ENCODE measurements at places on chromosomes 7 and 10. TPM values are rescaled to one million over a fixed set of nuclear protein-coding genes. Genes with fewer than 3 reads are reported as not detected.

GRCh38 chr7:4132221-4132620 lies 549.9 kb upstream of the FOXK1 start:
- DNase-seq, result no peak

- DNase-seq, result no peak
Measured at GRCh38 chr10:25666276-25666675, 267.8 kb upstream of the MYO3A start.

GRCh38 chr10:132106431-132106830 lies 40.7 kb downstream of the JAKMIP3 start:
- no peak for DNase-seq

DNA sequence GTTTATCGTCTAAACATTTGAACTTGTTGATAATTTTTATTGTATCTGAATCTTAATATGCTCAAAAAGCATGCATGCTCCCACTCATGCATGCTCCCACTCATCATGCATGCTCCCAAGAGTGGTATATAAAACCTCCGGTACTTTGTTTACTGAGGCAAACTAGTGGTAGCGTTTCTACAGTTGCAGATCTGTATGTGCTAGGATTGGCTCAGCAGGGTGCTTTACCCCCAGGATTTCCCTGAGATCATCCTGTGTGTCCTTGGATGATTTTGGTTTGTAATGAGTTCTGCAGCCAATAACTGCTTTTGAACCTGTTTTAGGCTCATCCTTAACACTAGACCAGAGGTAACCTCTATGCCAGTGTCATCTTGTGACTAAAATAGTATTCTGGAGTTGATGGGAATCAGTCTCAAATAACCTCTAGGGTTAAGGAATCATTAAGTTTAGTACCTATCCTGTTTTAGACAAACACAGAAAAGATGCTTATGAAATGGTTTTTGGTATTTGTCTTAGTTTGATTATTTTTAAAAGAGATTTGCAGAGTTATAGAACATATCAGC lies 40.4 kb downstream of the PHTF2 start:
- DNase-seq, result no peak

GRCh38 chr7:97851683-97852082 lies 20.5 kb downstream of the ASNS start:
- no peak for DNase-seq

DNA sequence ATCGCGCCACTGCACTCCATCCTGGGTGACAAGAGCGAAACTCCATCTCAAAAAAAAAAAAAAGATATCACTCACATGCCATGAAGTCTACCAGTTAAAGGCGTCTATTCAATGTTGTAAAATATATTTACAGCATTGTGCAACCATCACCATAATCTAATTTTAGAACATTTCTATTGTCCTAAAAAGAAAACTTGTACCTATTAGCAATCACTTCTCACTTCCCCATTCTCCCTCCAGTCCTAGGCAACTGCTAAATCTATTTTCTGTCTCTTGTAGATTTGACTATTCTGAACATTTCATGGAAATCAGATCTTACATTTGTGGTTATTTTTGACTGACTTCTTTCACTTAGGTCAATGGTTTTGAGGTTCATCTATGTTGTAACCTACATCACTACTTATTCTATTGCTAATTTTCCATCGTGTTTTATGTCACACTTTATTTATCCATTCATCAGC lies 25.2 kb upstream of the OTUD1 start:
- DNase-seq, result no peak

- no peak for DNase-seq
Measured at GRCh38 chr7:33986451-33986850, 81.1 kb downstream of the BMPER start.

- DNase-seq, result no peak
Measured at GRCh38 chr7:136605532-136606329, 262.7 kb upstream of the CHRM2 start.

DNA sequence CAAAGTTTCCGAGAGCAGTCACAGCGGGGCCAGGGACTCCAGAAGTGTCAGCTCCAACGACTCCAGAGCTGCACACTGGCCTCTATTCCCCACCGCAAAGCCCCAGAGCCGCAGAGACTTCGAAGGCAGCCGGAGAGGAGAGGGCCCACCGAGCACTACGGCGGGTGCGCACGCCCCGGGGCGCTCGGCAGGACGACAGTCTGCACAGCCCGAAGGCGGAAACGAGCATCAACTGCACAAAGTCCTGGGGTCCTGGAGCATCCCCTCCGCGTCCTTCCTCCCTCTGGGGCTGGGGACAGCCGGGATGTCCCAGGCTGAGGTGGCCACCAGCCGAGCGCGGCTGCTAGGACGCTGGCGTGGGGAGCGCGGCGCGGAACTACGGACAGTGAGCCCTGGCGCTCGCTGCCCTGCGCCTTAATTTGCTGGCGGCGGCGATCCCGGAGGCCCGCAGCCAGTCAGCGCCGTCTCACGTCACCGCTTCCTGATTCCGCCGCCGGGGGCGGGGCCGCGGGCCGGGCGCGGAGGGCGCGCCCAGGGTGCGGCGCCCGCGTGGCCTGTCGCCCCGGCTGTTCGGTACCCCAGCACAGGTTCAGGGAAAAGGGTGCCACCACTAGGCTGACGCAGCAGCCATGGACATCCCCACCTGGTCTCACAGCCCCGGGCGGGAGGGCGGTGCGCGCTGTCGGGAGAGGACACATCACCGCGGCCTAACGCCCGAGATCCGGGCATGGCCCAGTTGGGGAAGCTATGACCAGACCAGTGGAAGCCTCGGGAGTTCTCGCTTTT lies at the start of gene TBX20:
TSS of gene TBX20 (minus strand) at position 391 of the 786 bp plus-strand sequence. CDS start 480 bp downstream, outside the sequence.
- DNase-seq, result peak; percentile 31

DNA sequence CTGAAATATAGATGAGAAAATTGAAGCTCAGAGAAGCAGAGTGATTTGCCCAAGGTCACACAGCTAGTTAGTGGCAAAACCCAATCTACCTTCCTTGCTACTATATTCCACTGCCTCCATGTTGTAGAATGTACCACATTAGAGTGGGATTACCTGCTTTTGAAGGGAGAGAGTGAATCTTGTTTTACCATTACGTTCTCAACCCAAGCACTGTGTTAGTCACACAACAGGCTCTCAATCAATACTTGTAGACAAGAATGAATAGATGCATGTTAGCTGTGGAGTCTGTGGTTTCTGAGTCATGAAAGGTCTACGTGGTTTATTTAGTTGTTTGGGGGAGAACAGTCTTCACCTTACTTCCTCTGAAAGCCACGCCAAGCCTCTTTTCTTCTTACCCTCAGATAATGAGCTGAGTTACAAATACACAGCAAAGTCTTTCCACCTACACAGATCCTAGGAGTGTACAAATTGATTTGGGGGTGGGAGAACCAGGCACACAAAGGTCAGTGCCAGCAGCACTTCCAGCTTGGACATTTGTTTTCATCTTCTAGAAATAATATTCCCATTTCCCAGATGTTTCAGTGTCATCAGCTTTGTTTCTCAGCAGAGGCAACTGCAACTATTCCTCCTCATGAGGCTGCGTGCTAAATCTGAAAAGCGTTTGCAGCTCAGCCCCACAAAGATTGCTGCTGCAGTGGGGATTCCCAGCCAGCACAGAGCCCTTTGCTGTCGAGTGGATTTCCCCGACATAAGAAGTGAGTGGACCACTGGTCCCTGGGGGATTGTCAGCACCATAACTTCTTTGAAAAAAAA lies 71.5 kb upstream of the ADO start:
- DNase-seq, result no peak

DNA sequence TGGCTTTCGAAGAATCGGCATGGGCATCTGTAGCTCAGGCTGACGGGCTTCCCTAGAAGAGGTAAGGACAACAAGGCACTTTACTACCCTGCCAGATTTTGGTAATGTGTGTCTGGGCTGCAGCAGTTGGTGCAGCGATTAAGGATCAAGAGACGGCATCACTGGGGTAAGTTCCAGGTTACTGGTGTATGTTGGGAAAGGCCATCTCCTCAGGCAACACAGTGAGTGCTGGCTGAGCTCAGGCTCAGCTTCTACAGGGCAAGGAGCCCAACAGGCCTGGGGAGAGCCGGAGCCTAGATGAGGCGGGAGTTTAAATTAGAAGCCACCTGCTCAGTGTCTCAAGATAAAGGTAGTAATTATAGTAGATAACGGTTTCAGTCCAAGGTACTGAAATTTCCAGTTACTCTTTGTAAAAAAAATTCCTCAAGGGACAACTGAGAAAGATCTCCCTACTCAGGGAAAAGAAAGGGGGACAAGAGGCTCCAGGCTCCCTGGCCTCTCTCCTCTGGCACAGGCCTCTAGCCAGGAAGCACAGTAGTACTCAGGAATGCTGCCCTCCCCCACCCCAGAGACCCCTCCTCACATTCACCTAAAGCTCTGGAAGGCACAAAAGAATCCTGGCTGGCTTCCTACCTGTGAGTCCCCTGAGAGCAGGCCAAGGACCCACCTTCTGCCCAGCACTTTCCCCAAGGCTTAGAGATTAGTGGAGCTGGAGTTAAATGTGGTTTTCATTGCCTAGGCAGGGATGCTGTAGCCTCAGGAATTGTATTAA lies 3.9 kb downstream of the CXCL12 start:
- no peak for DNase-seq

DNA sequence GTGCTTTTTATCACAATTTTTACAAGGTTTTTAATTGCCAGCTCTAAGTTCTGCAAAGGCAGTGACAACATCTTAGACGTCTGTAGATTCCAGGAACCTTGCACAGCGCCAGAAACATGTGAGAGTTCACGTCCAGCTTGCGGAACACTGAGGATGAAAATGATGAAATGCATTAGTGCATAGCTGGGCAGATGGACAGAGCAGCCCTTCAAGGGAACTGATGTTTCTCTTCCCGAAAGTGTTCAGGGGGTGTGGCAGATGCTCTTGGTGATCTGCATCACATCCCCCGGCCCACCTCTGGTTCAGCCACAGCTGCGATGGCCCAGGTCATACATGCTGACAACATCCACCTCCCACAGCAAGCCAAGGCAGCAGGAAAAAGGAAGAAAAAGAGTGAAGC lies 40.9 kb downstream of the ITIH5 start:
- peak; percentile 46 for DNase-seq

- DNase-seq, result no peak
Measured at GRCh38 chr10:69281507-69282413, 3.5 kb downstream of the HK1 start.

GRCh38 chr7:90453259-90453891 lies 16.1 kb upstream of the PTTG1IP2 start:
- DNase-seq, result no peak

DNA sequence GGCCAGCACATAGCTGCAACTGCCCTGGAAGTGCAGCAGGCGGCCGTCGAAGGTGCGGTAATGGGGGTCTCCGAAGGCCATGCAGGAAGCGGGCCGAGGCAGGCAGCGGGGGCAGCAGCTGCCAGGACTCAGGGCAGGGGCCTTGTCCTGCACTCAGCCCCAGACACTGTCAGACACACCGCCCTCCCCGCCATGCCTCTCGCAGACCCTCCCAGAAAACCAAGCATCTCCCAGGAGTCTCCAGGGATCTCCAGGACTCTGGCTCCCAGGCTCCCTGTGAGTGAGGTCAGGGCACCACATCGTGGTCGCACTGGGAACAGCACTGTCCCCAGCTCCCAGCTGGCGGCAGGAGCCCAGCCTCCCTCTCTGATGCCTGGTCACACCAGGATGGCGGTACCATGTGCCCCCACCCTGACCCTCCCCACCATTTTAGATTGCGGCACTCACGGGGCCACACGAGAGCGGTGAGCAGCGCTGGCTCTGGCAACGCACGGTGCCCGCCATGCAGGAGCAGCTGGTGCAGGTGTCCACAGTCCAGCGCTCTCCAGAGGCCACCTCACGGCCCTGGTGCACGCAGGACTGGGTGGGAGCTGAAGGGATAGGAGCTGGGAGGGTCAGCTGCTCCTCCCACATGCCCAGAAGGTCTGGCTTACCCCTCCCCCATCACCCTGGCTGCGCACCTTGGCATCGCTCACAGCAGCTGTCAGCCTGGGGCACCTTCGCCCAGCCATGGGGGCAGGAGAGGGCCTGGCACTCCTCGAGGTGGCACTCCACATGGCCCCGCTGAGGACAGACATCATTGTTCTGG lies 17.5 kb downstream of the ATP6V1F start:
- peak; percentile 64 for DNase-seq

DNA sequence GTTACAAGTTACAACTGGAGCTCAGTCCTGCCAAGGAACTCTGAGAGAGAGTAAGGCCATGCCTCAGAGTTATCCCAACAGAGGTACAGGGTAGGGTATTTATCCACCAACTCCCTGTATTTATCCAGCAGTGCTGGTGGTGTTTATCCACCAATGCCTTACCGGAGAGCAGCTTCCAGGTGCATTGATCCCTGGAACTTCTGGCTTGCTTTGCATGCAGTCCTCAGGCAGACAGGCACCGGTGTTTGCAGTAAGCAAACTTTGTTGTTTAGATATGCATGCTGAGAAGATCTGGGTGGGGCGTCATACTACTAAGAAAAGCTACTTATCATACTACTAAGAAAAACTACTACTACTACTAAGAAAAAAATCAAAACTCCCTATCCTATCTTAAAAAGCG lies 92.4 kb downstream of the CYP26A1 start:
- no peak for DNase-seq

- no peak for DNase-seq
Measured at GRCh38 chr10:116195039-116195438, 78.0 kb downstream of the GFRA1 start.

DNA sequence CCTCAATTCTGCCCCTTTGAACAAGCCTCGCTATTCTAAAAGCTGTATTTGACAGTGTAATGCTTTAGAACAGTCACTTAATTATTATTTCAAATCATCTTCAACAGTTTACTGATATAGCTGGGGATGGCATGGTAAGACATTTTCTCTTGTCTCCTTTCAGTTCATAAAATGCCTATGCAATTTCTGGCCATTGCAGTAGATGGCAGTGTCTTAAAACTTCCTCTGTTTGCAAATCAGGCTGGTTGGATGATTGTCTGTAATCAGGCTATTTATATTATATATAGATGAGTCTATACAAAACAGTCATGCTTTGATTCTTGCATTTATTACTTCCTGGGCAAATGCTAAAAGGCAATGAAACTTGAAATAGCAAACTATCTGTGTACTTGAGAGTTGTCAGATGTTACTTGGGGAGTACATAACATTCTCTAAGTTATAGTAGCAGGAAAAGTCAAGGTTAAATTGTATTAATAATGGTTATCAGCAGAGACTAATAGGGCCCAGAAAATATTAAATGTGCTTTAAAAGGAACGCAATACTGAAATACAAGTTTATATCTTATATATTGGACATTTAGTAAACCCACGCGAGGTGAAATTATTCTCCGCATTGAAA lies 55.5 kb upstream of the LHFPL3 start:
- peak; percentile 35 for DNase-seq

Gene UCMA
- not detected for total RNA-seq

Gene PRRT4
- total RNA-seq, result not detected

Gene RPP30
- 27.3 TPM for total RNA-seq

Gene NUTM2B
- under 0.01 TPM for total RNA-seq

Gene SLC25A28
- total RNA-seq, result 8.6 TPM

Gene SFRP5
- not detected for total RNA-seq

Gene TAS2R4
- 0.51 TPM for total RNA-seq

Gene KIF11
- total RNA-seq, result 18.5 TPM

Gene C10orf53
- not detected for total RNA-seq

Gene PRSS1
- not detected for total RNA-seq

Gene USP6NL
- total RNA-seq, result 14.7 TPM

Gene GBX1
- total RNA-seq, result not detected

Gene PIK3AP1
- under 0.01 TPM for total RNA-seq

Data from dermis microvascular lymphatic vessel endothelial cell (primary cell).